GM18507 (cell line): ENCODE measurements at places on chromosomes 3 and 15.

- peak; percentile 69 for DNase-seq
Measured at GRCh38 chr15:76139368-76140073, 79.7 kb downstream of the TMEM266 start.

DNA sequence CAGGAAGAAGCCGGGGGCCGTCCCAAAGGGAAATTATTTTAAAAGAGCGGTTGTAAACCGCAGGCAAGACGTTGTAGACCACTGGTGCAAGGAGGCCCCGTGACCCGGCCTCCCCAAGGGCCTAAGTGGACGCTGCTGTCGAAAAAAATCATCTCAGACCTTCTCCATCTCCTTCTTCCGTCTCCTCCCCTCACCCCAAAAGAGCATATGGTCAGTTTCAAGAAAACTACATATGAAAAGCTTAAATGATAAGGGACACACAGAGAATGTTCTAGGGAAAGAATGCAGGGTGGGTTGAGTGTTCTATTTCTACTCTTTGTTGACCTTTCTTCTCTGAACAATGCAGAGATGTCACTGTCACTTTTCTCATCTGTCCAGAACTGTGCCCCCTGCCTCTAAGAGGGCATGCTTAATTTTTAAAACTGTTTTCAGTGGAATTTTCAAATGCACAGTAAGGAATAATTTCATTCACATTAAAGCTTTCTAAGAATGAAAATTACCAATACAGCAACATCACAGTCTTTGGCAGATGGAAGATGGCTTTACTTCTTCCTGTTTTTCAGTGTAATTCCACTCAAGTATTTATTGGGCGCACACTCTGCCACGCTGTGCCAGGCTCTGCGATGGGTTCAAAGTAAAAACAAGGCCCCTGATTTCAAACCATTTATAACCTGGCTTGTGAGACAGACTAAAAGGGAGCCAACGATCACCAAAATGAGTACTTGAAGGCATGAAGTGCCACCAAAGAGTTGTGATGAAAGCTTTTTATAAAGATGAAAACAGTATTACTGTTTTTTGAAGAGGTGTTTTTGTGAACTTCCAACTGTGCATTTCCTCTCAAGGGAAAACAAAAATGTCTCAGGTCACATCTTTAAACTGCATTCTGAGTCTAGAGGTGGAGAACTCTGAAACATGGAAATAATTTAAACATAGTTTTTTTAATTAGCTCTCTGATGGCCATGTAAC lies 891 bp upstream of the TOP2B start:
- peak; percentile 47 for DNase-seq

DNA sequence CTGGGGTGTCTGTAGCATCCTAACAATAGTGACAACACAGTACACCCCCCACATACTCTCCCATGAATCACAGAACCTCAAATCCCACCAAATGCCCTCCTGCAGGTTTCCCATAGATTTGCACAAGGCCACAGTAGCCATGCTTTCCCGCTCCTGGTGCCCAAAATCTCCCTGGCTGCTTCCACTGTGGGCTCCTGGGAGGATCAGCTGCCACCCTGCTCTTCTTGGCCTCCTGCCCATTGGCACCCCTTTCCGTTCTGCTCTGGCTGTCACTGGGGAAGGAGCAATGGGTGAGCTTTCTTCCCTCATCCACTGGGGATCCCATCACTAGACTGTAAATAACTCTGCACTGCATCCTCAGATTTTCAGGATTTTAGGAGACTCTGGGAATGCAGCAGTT lies 92.1 kb upstream of the SLC24A5 start:
- DNase-seq = no peak

DNA sequence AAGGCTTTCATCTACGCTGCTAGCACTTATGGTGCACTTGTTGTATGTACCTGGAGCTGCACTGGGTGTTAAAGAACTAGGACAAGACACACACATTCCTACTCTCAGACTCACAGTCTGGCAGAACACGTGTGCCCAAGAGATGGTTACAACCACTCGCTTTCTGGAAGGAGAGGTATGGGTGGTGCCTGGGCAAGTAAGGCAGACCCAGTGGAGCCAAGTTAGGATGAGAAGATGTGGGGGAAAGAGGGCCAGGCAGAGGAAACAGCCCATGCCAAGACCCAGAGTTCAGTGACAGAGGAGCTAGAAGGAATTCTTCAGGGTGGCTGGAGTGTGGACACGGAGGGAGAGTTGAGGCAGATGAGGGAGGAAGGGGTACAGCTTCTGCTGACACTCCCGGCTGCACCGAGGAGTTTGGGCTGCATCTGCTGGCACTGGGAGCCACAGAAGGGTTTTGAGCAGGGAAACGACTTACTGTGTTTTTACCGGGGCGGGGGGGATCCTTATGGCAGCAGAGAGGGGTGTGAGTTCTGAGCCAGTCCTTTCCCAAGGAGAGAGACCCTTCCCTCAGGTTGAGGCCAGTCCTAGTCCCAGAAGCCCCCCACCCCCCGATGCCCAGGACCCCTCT lies 59.0 kb downstream of the GRIP2 start:
- no peak for DNase-seq

- DNase-seq = no peak
Measured at GRCh38 chr3:129461022-129461421, 21.0 kb downstream of the IFT122 start.

- peak; percentile 98 for DNase-seq
Measured at GRCh38 chr15:40357723-40358470, at the start of gene DISP2. TSS of gene DISP2 (plus strand) at chr15:40358219. CDS start at chr15:40358322, 103 bp downstream.
